ENCODE measurements at places on chromosomes 12 and 14. TPM values are rescaled to one million over a fixed set of nuclear protein-coding genes. Genes with fewer than 3 reads are reported as not detected.

Gene TMTC1
- total RNA-seq, result 4.4 TPM

Gene FLVCR2
- total RNA-seq, result 0.22 TPM

Gene LBHD2
- 0.99 TPM for total RNA-seq

Gene KLRB1
- not detected for total RNA-seq

Gene DEGS2
- total RNA-seq, result 0.07 TPM

Gene PPFIA2
- total RNA-seq, result 1.5 TPM

Gene GUCY2C
- not detected for total RNA-seq

Gene PLEKHH1
- 8.9 TPM for total RNA-seq

All from A673 (cell line).